ENCODE measurements at places on chromosomes 16 and 17.

DNA sequence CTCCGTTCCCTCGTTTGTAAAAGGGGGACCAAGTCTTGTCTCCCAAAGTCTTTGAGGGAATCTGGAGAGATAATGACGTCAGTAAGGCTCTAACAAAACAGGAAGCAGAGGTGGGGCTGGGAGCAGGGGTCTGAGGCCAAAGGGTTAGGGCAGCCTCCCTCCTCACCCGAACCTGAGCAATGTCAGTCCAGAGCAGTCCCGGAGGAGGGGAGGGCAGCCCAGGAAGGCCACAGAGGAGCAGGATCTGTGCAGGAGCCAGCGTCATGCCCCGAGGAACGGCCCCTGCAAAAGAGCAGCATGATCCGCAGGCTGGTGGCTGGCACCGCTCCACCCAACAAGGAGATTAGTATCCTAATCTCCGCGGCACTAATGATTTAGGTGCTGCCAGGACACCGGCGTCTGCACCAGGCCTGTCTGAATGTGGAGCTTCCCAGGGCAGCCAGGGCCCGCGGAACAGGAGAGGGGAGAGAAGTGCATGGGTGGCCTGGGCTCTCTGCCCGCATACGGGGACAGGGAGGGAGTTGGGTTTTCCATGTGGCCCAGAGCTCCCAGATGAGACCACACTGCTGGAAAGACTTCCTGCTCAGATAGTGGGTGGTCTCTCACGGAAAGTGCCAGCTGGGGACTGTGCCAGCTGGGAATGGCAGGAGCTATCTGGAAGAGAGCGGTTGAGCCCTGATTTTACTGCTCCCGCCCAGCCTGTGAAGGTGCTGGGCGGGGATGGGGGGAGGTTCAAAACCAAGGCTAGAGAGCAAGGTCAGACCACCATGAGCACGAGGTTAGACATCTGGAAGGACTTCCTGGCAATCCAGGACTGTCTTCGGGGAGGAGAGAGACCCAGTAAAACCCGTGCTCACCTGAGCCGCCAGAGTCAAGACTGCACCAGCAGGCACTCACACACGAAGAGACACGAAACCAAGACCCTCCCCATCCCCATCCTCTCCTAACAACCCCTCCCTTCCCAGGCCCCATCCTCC is 11.0 kb upstream of the KRT17 start:
- no peak for DNase-seq

- DNase-seq, result no peak
Observed at GRCh38 chr17:65022751-65023700, 33.5 kb downstream of the GNA13 start.

GRCh38 chr17:36921095-36921851 is 16.0 kb upstream of the LHX1 start:
- peak; percentile 74 for DNase-seq

GRCh38 chr17:66523378-66524200 is 221.2 kb downstream of the PRKCA start:
- no peak for DNase-seq

- peak; percentile 41 for DNase-seq
Observed at GRCh38 chr16:30659507-30660423, 1.5 kb downstream of the FBRS start.

DNA sequence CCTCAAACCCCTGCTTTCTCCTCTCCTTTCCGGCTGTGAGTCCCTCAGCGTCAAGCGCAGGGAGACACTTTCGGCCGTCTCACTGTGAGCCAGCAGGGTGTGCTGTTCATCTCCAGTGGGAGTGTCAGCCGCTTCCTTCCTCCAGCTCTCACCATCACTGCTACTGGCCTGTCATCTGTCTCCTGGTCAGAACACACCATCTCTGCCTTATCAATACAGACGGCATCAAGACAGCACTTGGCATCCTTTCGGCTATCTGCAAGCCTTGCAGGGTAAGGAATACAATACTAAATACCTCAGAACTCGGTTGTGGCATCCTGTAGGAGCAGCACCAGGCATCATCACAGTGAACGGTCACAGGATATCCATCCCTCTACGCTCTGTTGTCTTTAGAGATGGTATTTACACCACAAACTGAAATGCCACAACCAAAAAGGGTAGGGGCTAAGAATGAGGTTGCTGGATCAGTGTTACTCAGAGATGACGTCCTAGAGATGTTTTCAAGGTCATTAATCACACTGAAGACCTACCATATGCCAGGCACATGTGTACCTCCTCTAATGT is 20.7 kb upstream of the CMTM4 start:
- DNase-seq, result no peak

DNA sequence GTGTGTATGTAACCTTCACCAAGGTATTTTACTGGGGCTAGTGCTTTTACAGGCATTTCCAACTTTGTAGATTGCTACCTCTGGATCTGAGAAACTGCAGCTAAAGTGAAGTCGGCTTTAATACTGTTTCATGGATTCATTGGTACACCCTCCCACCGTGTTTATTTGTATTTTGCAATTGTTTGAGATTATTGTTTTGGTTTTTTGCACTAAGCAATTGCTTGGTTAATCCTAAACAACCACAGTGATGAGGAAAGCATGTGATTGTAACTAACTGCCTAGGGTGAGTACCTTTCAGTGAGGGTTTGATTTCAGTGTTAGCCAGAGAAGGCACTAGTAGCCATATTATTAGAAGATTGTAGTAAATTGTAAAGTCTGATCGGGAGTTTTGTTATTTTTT is 3.3 kb downstream of the LUC7L3 start:
- DNase-seq, result no peak

DNA sequence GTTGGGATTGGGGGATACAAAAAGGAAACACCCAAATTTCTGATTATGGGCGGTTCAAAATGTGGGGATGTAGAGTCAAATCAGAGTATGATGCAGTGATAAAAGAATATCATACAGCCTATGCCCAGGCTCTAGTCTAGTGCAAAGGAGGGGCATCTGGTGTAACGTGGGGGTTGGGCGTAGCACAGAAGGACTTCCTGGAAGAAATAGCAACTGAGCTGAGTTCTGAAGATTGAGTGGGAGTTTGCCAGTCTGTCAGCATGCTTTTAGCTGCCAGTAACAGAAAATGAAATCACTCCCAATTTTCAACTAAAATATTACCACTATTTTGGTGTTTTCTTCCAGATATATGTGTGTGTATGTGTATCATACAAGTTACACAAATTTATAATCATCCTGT is 196.9 kb downstream of the SPECC1 start:
- DNase-seq, result no peak

GRCh38 chr16:28205117-28205899 is 6.5 kb downstream of the XPO6 start:
- DNase-seq, result no peak

DNA sequence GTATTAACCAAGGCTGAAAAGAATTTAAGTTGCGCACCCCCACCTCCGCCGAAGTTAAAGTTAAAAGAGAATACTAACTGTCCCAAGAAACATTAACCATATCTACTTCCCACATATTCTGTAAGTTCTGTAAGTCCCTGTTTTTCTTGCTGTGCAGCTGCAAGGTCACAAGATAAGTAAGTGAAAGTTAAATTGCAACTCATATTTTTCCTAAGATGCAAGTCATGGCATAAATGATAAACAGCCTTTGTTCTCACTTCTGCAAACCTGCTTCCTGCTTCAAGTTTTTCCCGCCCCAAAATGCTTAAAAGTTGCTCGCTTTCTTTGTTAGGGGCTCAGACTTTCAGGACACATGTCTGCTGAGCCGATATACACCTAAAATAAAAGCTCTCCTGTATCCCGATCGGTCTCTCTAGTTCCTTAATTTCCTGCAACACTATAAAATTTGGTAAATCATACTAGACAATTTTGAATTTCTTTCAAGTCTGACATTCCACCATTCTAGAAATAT is 32.6 kb upstream of the ABCA9 start:
- DNase-seq, result no peak

- no peak for DNase-seq
Observed at GRCh38 chr17:57186226-57187019, 69.9 kb upstream of the MSI2 start.

DNA sequence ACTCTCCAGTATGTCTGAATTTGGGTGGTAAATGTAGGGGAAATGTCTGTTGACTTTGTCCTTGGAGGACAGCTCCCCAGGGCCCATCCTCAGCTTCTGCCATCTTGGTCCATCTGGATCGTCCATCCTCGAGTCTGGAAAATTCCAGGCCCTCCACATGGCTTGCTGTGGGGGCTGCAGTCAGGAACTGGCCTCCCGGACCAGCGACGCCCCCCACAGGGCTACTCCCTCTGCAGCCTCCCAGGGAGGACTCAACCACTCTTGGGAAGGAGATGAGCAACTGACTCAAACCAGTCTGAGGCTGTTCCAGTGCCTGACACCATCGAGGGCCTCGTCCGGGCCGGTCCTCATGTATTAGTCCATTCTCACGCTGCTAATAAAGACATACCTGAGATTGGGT is 5.5 kb upstream of the ZG16B start:
- no peak for DNase-seq

DNA sequence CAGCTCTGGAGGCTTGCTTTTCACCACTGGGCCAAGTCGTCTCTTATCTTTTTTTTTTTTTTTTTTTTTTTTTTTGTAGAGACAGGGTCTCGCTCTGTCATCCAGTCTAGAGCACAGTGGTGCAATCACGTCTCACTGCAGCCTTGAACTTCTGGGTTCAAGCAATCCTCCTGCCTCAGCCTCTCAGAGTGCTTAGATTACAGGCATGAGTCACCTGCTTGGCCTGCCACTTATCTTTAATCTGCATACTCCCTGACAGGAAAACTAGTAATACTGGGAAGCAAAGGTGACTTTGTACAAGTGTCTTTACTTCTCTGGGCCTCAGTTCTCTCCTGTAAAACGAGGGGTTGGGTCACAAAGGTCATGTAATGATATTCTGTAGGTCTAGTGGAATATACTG is 15.0 kb downstream of the NTN1 start:
- no peak for DNase-seq

DNA sequence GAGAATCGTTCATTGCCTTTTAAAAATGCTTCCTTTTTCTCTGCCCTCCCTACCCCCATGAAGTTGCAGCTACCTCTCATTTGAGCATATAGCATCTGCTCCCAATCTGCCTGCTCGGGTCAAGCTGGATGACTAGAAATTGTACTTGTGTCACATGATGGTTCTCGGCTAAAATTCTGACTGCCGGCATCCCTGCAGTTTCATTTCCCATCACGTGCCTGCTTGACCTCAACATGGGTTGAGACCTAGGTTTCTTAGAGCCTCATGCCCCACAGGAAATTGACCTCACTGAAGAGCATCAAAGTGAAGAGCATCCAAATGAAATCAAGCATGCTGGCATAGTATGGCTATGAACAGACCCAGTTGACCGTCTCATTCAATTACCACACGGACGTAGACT is 581.6 kb upstream of the PSMD7 start:
- DNase-seq, result no peak

DNA sequence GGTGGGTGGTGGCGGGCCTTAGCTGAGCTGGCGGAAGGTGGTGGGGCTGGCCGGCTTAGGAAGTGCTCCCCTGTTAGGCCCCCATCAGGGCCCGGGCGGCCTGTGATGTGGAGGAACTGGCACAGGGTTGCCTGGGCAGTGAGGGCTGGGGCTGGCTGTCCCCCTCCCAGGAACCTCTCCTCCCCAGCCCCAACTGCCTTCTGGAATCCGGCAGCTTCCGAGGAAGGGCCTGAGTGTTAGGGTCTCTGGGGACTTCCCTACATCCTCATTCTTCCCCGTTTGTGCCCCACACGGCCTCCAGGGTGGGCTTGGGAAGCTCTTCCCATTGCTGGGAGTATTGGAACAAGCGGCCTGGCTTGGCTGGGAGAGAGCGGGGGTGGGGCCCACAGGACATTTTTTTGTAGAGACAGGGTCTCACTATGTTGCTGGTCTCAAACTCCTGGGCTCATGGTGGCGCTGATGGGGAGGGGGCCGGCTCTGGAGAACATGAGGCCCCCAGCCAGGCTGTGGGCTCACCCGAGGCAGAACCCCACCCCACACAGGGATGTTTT is 89.9 kb upstream of the CIBAR2 start:
- no peak for DNase-seq

All from T-helper 2 cell treated with Interferon-gamma antibody and Interleukin-4, amounts not matched to agents 5 μg/mL and 100 μg/mL, for 36 hours (primary cell).